Activated T-cell treated with anti-CD3 and anti-CD28 coated beads, Interleukin-2, amount 50 U/mL, for 24 hours (primary cell): ENCODE measurements at places on chromosomes 13 and 19.

- no peaks in the 10 kb centered on the region for H3K27me3 ChIP-seq
- peaks cover 80% of the 10 kb centered on the region for H3K36me3 ChIP-seq
- H3K4me3 ChIP-seq = peak overlapping the region; percentile 95
- no peak for DNase-seq
- H3K27ac ChIP-seq = peak overlapping the region; percentile 94
These were observed 558 bp downstream of the MZT1 start for GRCh38 chr13:72726726-72727416.

- peak overlapping the region; percentile 57 for H3K4me3 ChIP-seq
- no peak overlapping the region for H3K27ac ChIP-seq
- peaks cover 8% of the 10 kb centered on the region for H3K27me3 ChIP-seq
- peak; percentile 75 for DNase-seq
- H3K36me3 ChIP-seq = peaks cover 55% of the 10 kb centered on the region
These were observed 1.1 kb downstream of the HSPB6 start for GRCh38 chr19:35755550-35756376.

DNA sequence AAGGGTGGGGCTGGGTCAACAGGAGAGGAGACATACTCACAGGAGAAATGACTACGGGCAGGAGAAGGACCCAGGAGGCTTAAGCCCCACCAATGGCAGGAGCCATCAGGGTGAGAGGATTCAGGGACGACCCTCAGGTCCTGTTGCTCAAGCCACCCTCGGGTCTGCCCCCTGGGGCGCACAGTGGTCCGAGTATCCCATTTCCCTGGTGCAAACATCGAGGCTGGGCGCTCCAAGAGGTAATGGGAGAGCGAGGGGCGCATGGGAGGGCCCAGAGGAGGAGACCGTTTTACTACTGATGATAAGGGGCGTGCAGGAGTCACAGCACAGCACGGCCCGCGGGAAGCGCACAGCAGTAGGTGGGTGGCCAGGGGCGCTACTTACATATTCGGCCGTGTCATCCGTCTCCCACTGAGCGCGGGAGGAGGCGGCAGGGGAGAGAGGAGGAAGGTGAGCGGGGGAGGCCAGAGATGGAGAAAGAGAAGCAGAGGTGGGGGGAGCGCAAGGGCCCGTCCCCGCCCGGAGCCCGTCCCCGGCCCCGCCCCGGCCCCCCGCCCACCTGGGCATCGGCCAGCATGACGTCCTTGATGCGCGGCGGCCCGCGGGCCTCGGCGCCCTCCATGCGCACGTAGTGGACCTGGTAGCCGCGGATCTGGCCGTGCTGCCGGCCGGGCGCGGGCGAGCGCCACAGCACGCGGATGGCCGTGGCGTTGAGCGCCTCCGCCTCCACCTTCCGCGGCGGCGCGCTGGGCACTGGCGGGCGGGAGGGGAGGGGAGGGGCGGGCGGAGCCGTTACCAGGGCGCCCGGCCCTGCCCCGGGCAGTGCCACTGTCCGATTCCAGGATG, 111.5 kb downstream of the PTPRS start:
- peaks cover 21% of the 10 kb centered on the region for H3K27me3 ChIP-seq
- no peak overlapping the region for H3K27ac ChIP-seq
- H3K4me3 ChIP-seq = peak overlapping the region; percentile 36
- no peaks in the 10 kb centered on the region for H3K36me3 ChIP-seq
- H3K4me1 ChIP-seq = peaks cover 6% of the 10 kb centered on the region

DNA sequence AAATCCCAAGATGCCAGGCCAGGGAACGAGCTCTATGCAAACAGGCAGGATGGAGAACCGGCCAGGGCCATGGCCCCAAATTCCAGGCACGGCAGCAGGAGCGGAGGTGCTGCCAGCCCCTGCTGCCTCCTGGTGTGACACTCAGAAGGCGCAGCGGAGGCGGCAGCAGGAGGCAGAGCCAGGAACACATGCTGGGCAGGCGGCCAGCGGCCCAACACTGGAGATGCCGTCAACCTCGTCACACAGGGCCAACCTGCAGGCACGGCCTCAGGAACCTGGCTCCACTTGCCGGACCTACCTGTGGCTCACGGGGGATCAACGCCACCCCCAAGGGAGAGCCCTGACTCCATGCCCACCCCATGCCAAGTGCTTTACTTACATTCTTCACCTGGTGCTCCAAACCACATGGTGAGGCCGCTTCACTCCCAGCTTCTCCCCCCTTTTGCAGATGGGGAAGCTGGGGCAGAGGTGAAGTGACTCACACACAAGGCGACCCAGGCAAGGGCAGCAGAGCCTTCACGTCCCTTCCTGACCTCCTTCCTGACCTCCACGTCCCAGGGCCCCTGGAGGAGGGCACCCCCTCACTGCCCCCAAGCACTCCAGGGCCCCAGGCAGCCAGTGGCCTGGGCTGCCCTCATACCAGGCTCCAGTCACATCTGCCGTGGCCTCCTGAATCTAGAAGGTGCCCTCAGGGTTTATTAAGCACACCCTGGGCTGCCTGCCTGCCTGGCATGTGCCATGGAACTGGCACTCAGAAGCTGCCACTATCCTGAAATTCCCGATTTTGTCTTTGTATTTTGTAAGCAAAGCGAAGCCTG, 43.5 kb downstream of the GGACT start:
- peaks cover 6% of the 10 kb centered on the region for H3K4me1 ChIP-seq
- DNase-seq = no peak

DNA sequence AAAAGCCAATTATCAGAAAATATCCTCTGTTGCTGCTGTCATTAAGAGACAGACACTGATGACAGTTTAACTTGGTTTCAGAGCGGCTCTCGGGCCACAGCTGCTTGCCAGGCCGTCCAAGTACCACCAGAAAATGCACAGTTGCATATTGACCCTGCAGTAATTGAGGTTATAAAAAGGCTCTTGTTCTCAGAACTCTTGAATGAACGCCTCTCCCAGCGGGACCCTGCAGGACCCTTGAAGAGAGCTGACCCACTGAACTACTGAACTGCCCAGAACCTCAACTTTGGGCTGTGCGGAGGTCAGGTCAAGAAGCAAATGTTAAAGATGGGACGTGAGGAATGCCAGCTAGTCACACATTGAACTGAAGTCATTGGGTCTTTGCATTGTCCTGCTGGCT, 1559.0 kb upstream of the SLC10A2 start:
- H3K36me3 ChIP-seq = no peaks in the 10 kb centered on the region
- H3K4me1 ChIP-seq = no peaks in the 10 kb centered on the region
- no peaks in the 10 kb centered on the region for H3K27me3 ChIP-seq
- no peak overlapping the region for H3K27ac ChIP-seq
- no peak overlapping the region for H3K4me3 ChIP-seq

GRCh38 chr19:34734537-34735103, 577 bp downstream of the ZNF181 start:
- H3K4me3 ChIP-seq = peak overlapping the region; percentile 82
- H3K36me3 ChIP-seq = peaks cover 58% of the 10 kb centered on the region
- H3K27me3 ChIP-seq = no peaks in the 10 kb centered on the region
- peaks cover 23% of the 10 kb centered on the region for H3K4me1 ChIP-seq
- DNase-seq = no peak
- peak overlapping the region; percentile 95 for H3K27ac ChIP-seq
